ENCODE measurements at places on chromosomes 6 and 20.

DNA sequence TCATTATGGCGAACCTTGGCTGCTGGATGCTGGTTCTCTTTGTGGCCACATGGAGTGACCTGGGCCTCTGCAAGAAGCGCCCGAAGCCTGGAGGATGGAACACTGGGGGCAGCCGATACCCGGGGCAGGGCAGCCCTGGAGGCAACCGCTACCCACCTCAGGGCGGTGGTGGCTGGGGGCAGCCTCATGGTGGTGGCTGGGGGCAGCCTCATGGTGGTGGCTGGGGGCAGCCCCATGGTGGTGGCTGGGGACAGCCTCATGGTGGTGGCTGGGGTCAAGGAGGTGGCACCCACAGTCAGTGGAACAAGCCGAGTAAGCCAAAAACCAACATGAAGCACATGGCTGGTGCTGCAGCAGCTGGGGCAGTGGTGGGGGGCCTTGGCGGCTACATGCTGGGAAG is 22.5 kb upstream of the PRND start:
- no peak overlapping the region for H3K27ac ChIP-seq
- peaks cover 3% of the 10 kb centered on the region for H3K4me1 ChIP-seq
- H3K4me3 ChIP-seq: no peak overlapping the region
- DNase-seq: no peak

DNA sequence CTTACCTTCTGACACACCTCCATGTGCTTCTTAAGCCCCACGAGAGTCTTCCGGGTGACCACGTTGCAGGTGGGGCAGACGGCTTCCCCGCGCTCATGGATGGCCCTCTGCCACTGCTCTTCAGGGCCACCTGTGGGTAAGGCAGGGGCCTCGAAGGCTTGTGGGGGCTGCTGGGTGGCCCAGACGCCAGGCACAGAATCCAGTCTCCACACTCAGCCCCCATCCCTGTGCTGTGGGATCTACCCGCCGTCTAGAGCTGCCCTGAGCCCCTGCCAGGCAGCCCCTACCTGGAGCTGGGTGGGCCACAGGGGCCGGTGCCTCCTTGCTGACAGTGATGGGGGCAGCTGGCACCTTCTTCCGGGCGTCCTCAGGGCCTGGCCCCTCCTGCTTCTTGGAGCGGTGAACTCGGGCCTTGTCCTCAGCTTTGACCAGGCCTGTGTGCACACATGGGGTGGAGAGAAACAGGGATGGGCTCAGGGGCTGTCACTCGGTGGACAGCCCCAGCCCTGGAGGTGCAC is 5.9 kb downstream of the ZNF512B start:
- peaks cover 73% of the 10 kb centered on the region for H3K36me3 ChIP-seq
- no peak for DNase-seq
- peaks cover 11% of the 10 kb centered on the region for H3K4me1 ChIP-seq

DNA sequence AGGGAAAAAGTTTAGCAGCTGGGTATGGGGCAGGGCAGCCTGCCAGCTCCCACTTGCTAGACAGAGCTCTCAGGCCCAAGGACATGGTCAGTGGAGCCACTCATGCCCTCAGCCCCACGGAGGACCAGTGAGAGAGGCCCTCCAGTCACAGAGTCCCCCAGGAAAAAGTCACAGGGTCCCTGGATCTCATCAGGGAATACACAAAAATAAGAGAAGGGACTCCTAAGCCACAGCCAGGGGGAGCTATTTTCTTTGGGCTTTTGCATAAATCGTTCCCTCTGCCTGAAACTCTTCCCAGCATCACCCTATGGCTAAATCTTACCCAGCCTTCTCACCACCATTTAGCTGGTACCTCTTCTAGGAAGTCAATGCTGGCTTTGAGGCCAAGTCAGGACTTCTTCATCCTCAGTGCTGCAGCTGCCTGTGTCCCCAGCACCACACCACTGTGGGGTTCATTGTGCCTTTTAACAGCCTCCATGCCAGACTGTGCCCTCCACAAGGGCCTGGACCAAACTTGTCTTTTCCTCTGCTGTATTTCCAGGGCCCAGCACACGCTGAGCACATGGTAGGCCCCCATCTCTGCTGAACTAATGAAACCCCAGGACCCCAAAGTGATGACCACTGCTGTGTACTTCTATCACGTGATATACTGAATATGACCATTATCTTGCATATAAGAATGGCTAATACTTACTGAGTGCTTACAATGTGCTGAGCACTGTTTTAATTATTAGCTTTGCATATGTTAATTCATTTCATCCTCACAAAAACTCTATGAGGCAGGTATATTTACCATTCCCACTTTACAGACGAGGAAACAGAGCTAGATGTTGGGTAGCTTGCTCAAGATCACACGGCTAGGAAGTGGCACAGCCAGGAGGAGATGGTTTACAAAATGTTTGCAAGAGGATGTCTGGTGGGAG is 2.0 kb downstream of the ZNF335 start:
- H3K4me3 ChIP-seq: no peak overlapping the region
- H3K27ac ChIP-seq: peak overlapping the region; percentile 20
- peaks cover 22% of the 10 kb centered on the region for H3K4me1 ChIP-seq
- peaks cover 43% of the 10 kb centered on the region for H3K36me3 ChIP-seq
- H3K27me3 ChIP-seq: no peaks in the 10 kb centered on the region
- peak; percentile 55 for DNase-seq

DNA sequence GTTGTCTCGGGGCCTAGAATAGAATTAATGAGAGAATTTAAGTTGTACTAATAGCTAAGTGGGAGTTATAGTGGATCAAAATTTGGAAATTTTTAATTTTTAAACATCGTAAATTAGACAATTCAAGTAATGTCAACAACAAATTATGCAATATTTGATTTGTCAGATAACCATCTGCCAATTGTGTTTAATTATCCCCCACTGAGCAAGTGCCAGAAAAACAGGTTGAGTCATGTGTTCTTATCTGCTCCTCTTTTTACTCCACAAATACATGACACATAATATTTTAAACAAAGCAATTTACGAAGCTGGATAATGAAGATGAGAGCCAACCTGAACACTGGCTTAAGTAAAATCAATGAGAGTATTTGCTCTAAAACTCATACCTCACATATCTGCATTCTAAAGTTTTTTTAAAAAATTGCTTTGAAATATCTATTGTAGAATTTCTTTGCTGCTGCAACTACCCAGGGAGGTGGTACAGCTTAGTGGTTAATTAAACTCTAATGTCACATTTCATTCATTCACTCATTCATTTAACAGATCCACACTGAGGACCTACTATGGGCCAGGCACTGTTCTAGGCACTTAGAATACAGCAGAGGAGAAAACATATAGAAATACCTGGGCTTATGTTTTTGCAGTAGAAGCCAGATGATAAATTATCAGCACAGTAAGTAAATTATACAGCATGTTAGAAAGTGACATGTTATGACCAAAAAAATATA is 57.1 kb upstream of the MAP7 start:
- H3K4me3 ChIP-seq: no peak overlapping the region
- no peaks in the 10 kb centered on the region for H3K27me3 ChIP-seq
- H3K27ac ChIP-seq: no peak overlapping the region
- no peaks in the 10 kb centered on the region for H3K36me3 ChIP-seq

- no peaks in the 10 kb centered on the region for H3K27me3 ChIP-seq
- H3K36me3 ChIP-seq: peaks cover 2% of the 10 kb centered on the region
- H3K4me3 ChIP-seq: no peak overlapping the region
Measured at GRCh38 chr6:11218102-11218442, 14.4 kb downstream of the NEDD9 start.

GRCh38 chr6:13892017-13892645 is 32.6 kb upstream of the RNF182 start:
- no peak overlapping the region for H3K27ac ChIP-seq
- H3K36me3 ChIP-seq: no peaks in the 10 kb centered on the region
- no peaks in the 10 kb centered on the region for H3K27me3 ChIP-seq

DNA sequence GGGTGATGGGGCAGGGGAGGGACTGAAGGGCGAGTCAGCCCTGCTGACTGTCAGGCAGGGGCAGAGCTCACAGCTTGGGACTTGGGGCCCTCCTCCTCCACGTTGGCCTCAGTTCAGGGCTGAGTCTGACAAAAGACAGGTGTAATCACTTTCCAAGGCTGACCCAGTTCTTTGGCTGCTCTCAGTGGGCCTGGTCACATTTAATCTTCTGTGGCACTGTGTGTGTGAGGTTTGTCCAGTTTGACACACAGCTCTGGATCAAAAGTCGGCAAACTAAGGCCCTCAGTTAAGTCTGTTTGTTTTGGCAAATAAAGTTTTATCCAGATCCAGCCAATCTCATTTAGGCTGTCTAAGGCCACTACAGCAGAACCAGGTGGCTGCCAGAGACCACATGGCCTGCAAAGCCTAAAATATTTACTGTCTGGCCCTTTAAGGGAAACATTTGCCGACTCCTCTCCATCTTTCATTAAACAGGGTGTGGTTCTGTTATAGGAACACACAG is 5.1 kb upstream of the MAP1LC3A start:
- no peaks in the 10 kb centered on the region for H3K27me3 ChIP-seq
- H3K4me3 ChIP-seq: no peak overlapping the region
- no peaks in the 10 kb centered on the region for H3K36me3 ChIP-seq
- H3K4me1 ChIP-seq: peaks cover 7% of the 10 kb centered on the region

- no peaks in the 10 kb centered on the region for H3K27me3 ChIP-seq
- no peak for DNase-seq
- H3K4me3 ChIP-seq: no peak overlapping the region
- no peaks in the 10 kb centered on the region for H3K36me3 ChIP-seq
- no peaks in the 10 kb centered on the region for H3K4me1 ChIP-seq
Measured at GRCh38 chr6:165118736-165119135, 190.7 kb downstream of the C6orf118 start.

- no peaks in the 10 kb centered on the region for H3K36me3 ChIP-seq
- H3K27me3 ChIP-seq: peaks cover 2% of the 10 kb centered on the region
- no peak for DNase-seq
- no peak overlapping the region for H3K4me3 ChIP-seq
Measured at GRCh38 chr6:166820483-166820882, 135.9 kb downstream of the RNASET2 start.

- H3K4me3 ChIP-seq: no peak overlapping the region
- no peaks in the 10 kb centered on the region for H3K4me1 ChIP-seq
- no peak overlapping the region for H3K27ac ChIP-seq
- no peaks in the 10 kb centered on the region for H3K36me3 ChIP-seq
Measured at GRCh38 chr6:52734072-52734471, 29.2 kb downstream of the GSTA2 start.

- no peak for DNase-seq
- H3K27me3 ChIP-seq: no peaks in the 10 kb centered on the region
- H3K4me1 ChIP-seq: peaks cover 7% of the 10 kb centered on the region
- H3K4me3 ChIP-seq: no peak overlapping the region
- H3K27ac ChIP-seq: no peak overlapping the region
Measured at GRCh38 chr20:62050166-62051120, 15.2 kb downstream of the TAF4 start.

GRCh38 chr20:58908221-58908620 is 55.7 kb downstream of the GNAS start:
- no peak overlapping the region for H3K4me3 ChIP-seq
- peaks cover 40% of the 10 kb centered on the region for H3K4me1 ChIP-seq
- no peak for DNase-seq
- no peaks in the 10 kb centered on the region for H3K27me3 ChIP-seq
- peaks cover 80% of the 10 kb centered on the region for H3K36me3 ChIP-seq
- H3K27ac ChIP-seq: peak overlapping the region; percentile 93

- peaks cover 12% of the 10 kb centered on the region for H3K4me1 ChIP-seq
- H3K27me3 ChIP-seq: no peaks in the 10 kb centered on the region
- no peak overlapping the region for H3K4me3 ChIP-seq
- H3K27ac ChIP-seq: peak overlapping the region; percentile 75
- H3K36me3 ChIP-seq: no peaks in the 10 kb centered on the region
- DNase-seq: peak; percentile 96
Measured at GRCh38 chr6:84278321-84278998, 51.0 kb upstream of the CEP162 start.

DNA sequence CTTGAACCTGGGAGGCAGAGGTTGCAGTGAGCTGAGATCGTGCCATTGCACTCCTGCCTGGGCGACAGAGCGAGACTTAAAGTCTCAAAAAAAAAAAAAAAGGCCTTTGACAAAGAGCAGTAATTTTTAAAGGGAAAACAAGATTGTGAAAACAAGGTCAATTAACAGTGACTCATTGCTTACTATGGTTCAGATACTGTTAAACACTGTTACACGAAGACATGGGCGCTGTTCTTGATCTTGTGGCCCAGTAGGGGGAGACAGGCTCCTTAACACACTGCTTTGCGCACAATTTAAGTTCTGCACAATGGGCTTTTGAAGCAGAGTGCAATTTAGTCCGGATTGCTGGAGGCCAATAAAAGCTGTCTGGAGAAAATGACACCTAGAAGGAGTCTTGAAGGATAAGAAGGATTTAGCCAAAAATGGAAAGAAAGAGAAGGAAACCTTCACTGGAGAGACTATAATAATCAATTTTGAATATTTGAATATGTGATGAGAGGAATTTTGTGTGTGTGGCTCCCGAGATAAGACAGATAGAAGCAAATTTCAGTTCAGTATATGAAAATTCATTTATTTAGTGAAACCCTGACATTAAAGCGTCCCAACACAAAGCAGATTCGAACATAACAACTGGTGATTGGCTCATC is 6.0 kb upstream of the LATS1 start:
- peaks cover 1% of the 10 kb centered on the region for H3K4me1 ChIP-seq
- H3K36me3 ChIP-seq: peaks cover 13% of the 10 kb centered on the region
- peak; percentile 55 for DNase-seq
- H3K27me3 ChIP-seq: no peaks in the 10 kb centered on the region
- H3K4me3 ChIP-seq: no peak overlapping the region
- H3K27ac ChIP-seq: no peak overlapping the region

GRCh38 chr6:151661928-151662327 is 145.6 kb upstream of the ESR1 start:
- H3K4me3 ChIP-seq: no peak overlapping the region
- no peaks in the 10 kb centered on the region for H3K36me3 ChIP-seq
- no peak overlapping the region for H3K27ac ChIP-seq
- DNase-seq: no peak

DNA sequence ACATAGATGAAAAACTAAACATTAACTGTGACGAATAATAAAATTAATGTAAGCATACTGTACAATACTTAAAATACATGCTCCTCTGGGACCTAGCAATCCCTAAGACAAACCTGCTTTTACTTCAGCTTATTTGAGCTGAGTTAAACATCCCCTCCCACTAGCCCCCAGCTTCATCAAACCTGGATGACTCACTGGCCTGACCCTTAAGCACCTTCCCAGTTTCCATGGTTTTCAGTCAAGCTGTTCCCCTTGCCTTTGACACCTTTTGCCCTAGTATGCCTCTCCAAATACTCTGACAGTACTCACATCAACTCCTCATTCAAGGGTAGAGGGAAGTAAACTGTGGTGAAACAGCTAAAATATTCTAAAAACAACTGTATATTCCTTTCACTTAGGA is 4.2 kb downstream of the ELOVL4 start:
- no peak for DNase-seq
- no peak overlapping the region for H3K27ac ChIP-seq
